ENCODE measurements at places on chromosomes 2 and 18. TPM values are rescaled to one million over a fixed set of nuclear protein-coding genes. Genes with fewer than 3 reads are reported as not detected.

The PCARE gene
- total RNA-seq = not detected

The RDH14 gene
- 15.4 TPM for total RNA-seq

The RNU2-63P gene
- 6.9 TPM for total RNA-seq

The AKAIN1 gene
- not detected for total RNA-seq

The ITGB6 gene
- total RNA-seq = not detected

- no peak for DNase-seq
Observed at GRCh38 chr2:208186465-208186864, 3.4 kb downstream of the C2orf80 start.

DNA sequence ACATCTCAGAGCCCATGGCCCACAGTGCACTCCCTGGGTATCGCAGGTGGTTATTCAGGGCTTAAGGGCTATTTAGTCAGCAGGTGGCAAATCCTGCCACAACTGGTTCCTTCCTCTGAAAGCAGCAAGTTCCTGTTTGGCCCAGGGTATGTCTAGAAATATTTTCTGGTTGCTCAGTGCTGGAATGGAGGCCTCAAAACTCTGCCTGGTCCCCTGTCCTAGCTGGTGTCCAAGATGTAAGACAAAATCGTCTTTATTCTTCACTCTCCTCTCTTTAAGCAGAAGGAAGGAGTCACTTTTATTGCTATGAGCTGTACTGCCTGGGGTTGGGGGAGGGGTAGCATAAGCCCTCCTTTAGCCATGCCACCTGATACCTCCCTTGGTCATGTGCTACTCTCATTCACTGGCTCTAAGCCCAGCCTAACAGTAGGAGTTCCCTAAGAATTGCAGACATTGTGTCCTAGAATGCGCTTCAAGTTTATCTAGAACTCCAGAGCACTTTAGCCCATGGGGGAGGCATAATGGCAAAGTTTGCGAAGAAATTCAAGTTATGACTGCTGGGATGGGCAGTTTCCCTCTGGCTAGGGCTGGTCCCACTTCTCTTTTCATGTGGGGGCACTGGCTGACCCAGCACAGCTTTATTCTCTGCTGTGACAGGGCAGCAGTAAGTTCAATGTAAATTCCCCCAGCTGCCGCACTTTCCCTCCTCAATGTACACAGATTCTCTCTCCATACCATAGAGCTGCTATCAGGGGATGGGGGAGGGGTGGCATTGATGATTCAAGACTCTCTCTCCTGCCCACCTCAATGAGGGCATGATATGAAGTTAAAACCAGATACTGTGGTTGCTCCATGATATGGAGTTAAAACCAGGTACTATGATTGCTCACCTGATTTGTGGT, 27.1 kb upstream of the CWC22 start:
- DNase-seq = no peak

DNA sequence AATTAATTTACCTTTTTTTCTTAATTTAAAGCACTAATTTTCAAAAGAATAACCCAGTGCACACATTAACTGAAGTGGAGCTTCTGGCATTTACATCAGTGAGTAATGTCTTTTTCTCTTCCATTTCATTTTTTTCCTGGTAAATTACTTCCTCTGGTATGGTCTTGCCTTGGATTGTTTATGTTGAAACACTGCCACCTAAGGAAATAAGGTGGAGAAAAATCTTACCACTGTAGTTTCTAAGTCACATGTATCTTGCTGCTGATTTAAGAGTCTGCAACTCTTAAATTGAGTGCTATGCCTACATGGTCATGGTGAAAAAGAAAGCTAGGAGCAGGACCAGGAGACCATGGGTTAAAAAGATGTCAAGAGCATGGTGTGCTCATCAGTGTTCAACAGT, 51.0 kb downstream of the TTC27 start:
- no peak for DNase-seq

DNA sequence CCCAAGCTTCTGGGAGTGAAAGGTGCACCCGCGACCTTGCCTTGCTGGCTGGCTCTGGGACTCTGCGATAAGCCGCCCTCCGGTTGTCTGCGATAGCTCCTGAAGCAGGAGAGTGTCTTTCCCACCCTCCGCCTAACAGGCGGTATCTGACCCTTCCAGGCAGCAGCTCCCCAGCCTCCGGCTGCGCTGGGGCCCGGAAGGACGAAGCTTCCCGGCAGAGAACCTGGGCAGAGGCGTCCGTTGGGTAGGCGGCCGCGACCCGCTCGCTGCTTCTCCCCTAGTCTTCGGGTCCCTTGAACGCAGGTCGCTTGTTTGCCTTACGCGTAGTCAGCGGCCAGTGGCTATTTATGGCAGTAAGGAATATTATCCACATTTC, 446 bp upstream of the RHBDD1 start:
- DNase-seq = peak; percentile 66

DNA sequence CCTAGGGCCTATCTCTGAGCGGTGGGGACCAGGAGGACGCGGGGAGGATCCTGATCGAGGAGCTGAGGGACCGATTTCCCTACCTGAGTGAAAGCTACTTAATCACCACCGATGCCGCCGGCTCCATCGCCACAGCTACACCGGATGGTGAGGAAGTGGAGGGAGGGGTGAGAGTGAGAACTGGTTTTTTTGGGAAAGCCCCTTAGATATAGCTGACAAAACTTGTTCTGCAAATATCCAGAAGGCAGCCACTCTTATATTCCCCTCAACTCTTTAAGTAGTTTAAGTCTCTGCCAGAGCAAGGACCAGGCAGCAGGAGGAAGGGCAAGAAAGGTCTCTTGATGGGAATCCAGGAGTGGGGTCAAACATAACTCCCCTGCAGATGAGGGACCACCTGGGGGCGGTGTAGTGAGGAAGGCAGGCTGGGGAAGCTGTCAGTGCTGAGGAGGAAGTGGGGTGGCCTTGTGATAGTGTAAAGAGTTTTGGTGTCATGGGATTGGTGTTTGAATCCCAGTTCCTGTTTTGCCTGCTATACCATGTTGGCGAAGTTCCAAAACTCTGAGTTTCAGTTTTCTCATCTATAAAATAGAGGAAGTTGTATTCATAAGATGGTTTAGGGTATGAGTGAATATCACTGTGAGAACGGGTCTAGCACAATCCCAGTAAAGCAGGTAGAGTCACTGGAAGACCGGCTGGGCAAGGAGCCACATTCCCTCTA, 3.4 kb downstream of the NAGK start:
- no peak for DNase-seq

DNA sequence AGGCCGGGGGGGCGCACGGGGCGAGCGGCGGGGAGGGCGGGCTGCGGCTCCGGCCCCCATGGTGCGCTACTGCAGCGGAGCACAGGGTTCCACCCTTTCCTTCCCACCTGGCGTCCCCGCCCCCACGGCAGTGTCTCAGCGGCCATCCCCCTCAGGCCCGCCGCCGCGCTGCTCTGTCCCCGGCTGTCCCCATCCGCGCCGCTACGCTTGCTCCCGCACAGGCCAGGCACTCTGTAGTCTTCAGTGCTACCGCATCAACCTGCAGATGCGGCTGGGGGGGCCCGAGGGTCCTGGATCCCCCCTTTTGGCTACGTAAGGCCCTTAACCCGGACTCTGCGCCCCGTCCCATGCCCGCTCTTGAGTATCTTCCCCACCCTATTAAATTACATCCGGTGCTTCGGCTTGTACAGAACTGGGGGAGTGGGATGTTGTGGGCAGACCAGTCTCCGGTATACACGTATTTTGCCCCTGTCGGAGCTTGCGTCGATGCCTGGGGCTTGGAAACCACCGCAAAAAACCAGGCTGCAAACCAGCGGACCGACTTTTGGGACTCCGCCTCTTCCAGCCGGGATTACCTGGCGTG, 598 bp upstream of the WBP1 start:
- peak; percentile 57 for DNase-seq

DNA sequence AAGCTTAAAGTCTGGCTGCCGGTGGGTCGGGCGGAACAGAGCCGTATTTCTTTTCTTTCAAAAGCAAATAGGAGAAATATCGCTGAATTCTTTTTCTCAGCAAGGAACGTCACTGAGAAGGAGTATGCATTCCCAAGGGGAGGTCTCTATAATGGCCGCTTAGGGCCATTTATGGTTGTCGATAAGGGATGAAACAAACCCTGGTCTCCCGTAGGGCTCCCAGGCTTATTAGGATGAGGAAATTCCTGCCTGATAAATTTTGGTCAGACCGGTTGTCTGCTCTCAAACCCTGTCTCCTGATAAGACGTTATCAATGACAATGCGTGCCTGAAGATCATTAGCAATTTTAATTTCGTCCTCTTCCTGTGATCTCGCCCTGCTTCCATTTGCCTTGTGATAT, 227.7 kb upstream of the ZEB2 start:
- no peak for DNase-seq

DNA sequence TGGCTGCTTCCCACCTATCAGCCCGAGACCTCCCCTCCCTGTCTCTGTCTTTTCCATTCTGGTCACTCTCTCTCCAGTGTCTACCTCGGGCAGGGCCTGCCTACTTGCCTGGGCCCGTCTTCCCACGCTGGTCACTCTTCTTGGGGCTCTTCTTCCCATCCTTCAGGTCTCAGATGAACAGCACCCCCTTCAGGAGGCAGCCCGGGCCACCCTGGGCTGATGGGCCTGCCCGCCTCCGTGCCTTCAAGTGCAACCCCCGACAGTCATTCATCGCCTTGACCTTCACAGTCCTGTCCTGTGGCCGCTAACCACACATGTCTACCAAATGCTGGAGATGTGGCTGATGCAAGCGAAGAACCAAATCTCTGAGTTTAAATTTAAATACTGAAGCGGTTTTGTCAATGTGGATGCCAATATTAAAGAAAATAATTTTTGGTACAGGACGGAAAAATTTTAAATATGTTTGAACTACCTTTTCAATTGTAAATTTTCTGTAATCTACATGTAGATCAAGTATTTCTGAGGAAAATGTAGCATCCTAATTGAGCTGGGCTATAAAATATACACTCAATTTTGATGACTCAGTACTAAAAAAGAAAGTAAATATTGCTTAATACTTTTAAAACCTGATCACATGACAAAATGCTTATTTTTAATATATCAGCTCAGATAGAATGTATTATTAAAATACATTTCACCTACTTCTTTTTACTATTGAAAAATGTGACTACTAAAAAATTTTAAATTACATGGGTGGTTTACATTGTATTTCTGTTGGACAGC, 96.4 kb downstream of the LAMA1 start:
- DNase-seq = peak; percentile 17

- DNase-seq = no peak
Observed at GRCh38 chr2:16640867-16641266, 24.8 kb downstream of the CYRIA start.

DNA sequence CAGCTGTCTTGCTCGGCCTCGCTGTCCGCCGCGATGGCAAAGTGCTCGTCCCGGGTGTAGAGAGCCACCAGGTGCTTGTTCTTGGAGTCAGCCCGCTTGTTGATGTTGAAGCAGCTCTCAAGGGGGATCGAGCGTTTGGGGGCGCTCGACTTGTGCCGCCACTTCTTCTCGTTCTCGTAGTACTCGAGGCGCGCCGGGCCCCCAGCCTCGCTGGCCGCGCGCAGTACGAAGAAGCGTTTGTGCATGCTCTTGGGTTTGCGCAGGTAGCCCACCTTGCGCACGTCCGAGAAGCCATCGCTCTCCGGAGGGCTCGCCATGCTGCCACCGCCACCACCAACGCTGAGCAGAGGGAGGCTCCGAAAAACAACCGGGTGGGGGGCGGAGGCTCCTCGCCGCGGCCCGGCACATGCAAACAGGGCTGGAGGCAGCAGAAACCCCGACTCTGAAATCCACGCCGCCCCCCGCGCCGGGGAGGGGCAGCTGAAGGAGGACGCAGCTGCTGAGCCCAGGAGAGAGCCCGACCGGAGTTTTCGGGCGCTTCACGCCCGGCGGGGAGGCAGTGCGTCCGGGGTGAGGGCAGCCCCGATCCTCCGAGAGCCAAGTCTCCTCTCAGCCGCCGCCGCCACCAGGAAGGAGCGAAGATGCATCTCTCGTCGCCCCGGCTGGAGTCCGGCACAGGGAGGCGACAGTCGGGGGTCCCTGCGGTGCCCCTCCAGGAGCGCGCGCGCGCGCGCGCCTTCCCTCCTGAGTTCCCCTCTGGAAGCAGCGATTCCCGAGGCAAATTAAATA, 1.0 kb downstream of the IRS1 start:
- peak; percentile 34 for DNase-seq

DNA sequence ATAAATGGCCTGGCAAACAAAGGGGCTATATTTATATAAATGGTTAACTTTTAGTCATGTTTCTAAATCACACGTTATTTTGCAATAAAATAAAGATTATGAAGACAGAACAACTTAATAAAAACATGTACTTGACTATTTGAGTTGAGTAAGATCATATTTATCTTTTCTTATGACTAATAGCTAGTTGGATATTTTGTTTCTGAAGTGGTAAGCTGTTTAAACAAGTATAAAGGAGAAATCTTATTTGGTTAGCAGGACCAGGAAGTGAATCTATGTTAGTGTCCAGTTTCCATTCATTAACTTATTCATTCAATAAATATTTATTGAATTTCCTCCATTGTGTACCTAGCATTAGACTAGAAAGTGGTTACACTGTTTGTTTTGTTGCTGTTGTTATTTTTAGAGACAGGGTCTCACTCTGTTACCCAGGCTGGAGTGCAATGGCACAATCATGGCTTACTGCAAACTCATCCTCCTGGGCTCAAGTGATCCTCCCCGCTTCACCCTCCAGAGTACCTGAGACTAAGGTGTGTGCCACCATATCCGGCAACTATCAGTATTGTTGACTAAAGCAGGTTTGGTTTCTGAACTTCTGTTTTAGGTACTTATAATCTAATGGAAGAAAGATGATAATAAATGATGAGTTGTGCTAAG, 312.6 kb downstream of the DPP10 start:
- DNase-seq = no peak

GRCh38 chr2:236309669-236310029, 45.4 kb upstream of the ASB18 start:
- peak; percentile 68 for DNase-seq

All from endothelial cell (in vitro differentiated cells).